ENCODE measurements at places on chromosomes 16 and 17.
A peak's percentile ranks its signal among the peaks of the same experiment; 100 is the strongest.

DNA sequence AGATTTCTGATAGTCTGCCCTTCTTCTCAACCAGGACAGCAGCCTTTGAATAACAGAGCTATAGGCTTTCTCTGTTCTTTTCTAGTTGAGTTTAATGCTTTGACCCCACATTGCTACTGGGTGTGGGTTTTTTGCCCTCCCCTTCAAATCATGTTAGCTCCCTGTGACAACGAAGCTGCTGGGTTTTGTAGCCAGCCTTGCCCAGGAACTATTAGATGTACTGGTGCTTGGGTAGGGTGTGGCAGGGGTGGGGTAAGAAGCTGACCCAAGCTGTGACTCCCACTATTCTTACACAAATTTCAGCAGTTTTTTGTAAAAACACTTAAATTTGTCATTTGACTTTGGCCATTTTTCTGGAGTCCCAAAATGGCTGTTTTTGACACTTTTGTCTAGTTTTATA, 69.7 kb downstream of the NLK start:
- no peak for DNase-seq

DNA sequence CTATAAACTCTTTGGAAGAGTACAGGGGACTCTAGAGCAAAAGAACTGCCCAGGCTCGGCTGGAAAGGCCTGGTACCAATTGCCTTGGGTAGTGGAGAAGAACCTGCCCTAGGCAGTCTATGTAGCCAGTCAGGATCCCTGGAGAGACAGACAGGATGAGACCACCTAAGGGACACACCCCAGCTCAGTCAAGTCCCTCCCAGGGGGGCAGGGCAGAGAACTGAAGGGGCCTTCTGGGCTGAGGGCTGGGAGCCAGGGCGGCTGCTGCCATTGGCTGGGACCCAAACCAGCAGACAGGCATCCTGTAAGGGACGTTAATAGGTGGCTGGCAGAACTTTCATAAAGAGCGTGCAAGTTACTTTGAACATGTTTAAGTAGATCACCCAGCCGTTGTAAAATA, 12.8 kb upstream of the SLC38A8 start:
- DNase-seq: no peak

GRCh38 chr17:37220607-37220953, 155.2 kb upstream of the C17orf78 start:
- DNase-seq: no peak

DNA sequence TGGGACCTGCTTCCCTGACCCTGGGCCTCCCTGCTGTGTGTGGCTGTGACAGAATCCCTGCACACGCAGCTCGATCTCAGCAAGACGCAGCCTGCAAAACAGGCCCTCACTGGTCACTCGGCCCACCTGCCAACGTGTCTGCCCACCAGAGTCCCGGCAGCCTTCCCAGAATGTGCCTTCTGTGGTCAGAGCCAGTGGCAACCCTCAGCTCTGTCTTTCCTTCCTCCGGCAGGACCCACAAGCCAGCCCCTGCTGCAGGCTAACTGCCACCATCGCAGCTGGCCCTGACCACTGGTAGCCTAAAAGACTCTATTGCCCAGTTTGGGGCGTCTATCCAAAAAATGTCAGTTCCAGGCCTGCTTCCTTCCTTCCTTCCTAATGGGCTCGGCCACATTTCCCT, 83.2 kb downstream of the LITAF start:
- no peak for DNase-seq

- DNase-seq: peak; percentile 87
Measured at GRCh38 chr17:44086364-44087311, 16.1 kb downstream of the G6PC3 start.

DNA sequence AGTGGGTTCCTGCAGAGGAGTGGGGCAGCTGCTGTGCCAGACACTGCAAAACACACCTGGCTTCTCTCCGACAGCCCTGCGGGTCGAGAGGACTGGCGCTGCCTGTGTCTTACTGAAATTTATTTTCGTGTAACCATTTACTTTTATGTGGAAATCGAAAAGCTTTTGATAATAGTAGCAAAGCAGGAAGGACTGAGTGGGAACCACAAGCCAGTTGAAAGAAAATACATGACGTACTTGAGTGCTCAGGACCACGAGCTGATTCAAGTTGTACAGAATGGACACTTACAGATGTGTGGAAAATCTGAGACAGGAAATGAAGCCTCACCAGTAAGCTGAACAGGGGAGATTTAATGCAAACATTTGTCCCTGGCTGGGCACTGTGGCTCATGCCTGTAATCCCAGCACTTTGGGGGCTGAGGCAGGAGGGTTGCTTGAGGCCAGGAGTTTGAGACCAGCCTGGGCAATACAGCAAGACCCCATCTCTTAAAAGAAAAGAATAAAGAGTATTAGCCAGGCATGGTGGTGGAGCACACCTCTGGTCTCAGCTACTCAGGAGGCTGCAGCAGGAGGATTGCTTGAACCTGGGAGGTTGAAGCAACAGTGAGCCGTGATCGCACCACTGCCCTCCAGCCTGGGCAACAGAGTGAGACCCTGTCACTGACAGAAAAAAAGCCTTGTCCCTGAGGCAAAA, 11.3 kb upstream of the RPL13 start:
- no peak for DNase-seq

DNA sequence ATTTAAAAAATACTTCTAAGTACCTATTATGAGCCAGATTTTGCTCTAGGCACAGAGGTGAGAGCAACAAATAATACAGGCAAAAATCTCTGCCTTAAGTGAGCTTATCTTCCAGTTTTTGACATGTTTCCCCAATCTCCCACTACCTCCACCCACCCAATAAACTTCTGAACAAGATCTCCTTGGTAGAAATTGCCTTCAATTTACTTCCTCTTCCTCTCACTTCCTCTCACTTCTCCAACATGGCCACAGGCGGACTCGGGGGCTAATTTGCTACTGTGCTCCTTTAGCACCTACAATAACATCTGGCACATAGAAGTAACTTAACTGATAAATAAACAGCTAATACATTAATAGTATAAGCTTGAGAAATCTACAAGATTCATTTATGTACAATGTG, 82.6 kb downstream of the CACNG1 start:
- DNase-seq: no peak

DNA sequence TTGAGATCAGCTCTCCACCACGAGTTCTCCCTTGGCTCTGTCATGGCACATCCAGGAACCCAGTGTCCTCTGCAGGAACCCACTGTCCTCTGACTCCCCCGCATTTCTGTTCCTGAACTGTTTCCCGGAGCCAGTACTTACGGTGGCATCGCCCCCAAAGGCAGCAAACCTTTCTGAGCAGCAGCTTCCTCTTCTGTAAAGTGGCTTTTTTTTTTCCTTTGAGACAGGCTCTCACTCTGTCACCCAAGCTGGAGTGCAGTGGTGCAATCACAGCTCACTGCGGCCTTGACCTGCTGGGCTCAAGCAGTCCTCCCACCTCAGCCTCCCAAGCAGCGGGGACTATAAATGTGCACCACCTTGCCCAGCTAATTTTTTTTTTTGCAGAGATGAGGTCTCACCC, 32.2 kb downstream of the NAGPA start:
- no peak for DNase-seq

GRCh38 chr16:19625039-19625438, 69.5 kb downstream of the VPS35L start:
- no peak for DNase-seq

All from A549 (cell line).